Central memory CD4-positive, alpha-beta T cell (primary cell): ENCODE measurements at places on chromosomes 1 and 21.
A peak's percentile ranks its signal among the peaks of the same experiment; 100 is the strongest.

GRCh38 chr1:33500547-33500946 is 28.1 kb downstream of the ZSCAN20 start:
- DNase-seq = no peak

DNA sequence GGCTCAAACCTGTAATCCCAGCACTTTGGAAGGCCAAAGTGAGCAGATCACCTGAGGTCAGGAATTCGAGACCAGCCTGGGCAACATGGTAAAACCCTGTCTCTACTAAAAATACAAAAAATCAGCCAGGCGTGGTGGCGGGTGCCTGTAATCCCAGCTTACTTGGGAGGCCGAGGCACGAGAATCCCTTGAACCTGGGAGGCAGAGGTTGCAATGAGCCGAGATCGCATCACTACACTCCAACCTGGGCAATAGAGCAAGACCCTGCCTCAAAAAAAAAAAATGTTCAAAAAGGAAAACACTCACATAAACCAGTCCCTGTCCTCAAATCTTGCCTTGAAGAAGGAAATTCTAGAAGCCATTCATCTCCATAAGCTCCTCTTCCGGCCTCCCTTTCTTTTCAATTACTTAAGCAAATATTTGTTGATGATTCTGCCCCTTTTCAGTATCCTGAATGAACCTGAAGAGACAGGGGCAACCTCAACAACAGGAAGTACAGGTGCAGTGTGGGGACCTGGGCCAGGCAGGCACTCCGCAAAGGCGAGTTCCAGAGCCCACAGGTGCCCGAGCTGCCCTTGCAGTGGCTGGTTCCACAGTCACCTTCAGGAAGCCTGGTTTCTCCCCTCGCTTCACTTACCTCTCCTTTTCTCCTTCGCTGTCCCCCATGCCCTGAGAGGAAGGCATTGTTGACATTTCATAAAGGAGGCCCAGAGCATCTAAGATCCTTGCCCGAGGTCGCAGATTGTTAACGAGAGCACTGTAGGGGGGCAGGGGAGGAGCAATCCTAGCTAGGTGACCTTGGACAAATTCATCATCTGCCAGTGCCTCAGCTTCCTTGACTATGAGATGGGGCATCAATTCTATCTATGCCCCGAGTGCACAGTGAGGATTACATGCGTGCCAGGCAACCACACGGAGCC is 8.9 kb upstream of the LEFTY1 start:
- DNase-seq = peak; percentile 58

DNA sequence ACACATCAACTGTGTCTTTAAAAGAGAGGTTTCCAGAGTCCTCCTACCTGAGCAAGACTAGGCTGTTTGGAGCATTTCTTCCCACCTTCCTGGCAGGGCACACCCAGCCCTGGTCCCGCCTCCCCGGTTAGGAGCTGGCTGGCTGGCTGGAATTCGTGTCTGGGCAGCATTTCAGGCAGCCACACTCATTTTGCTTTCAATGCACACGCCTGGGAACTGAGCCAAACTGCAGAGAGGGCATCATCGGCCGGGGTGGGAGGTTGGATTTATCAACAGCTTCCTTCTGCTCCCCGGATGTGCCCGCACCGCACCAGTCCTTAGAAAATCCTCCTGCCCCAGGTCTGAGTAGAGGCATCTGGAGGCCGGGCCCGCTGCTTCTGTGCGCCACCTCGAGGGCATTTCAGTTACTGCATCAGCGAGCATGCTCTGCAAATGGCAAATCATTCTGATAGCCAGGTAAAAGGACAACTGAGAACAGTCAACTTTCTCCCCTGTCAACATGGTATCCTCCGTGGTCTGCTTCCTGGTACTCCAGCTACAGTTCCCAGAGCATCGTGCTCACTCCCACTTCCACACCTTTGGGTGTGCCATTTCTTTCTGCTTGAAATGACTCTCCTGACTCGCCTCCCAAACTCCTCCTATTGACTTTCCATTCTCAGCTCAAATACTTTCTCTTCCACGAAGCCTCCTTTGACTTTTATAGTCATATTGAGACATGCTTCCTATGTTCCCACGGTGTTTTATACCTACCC is 20.6 kb downstream of the TCEA3 start:
- DNase-seq = peak; percentile 63

- DNase-seq = no peak
Observed at GRCh38 chr1:98373056-98373455, 288.5 kb upstream of the SNX7 start.

DNA sequence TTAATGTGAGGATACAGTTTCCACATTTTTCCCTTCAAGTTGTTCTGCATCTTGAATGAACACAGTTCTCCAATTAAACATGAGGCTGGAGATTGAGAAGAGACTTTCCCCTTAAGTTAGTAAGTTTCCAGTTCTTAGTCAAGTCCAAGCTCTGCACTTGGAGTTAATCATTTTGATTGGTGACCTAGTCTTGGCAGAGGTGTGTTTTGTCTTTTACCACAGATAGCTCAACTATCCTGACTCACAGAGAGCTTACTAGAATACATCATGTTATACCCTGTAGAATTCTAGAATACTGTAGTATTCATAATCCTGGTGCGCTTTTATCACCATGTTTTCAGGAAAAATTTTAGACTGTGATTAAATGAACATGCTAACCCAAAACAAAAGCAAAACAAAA is 129.2 kb downstream of the CYYR1 start:
- no peak for DNase-seq

DNA sequence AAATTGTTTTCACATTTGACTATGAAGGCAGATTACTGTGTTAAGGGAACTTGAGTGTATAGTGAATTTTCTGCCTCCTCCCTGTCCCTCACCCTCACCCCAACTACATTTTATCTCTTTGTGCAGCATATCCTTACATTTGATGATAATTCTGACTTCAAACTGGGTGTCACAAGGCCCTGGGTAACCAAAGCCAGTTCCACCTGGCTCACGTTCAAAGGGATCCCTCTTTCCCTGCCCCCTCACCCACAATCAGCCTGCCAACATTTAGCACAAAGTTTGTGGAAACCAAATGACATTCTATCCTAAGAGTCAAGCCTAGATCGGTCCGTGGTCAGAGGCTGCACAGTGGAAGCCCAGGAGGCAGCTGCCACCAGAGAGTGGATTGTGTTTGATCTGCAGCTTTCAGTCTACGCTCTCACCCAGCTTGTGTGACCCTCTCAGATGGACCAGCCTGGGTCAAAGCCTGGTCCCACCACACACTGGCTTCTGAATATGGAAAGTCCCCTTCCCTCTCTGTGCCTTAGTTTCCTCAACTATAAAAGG is 10.3 kb downstream of the KIAA0040 start:
- DNase-seq = no peak

DNA sequence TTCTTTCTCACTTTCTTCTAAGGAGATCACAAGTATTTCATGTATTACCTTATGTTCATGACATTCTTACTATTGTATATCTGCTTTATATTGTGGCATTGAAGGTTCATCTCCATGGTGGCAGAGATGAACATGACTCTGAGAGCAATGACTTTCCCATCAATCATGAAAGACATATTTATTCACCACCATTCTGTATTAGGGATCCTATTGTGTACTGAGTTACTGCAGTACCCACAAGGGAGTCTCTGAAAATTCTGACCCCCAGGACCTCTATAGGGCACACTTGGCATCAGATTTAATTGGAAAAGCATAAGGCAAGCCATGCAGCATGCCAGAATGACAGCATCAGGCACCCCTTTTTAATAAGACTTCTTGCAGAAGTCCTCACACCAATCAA is 21.9 kb upstream of the C21orf91 start:
- DNase-seq = no peak

- no peak for DNase-seq
Observed at GRCh38 chr1:33660956-33661355, 188.5 kb downstream of the ZSCAN20 start.

DNA sequence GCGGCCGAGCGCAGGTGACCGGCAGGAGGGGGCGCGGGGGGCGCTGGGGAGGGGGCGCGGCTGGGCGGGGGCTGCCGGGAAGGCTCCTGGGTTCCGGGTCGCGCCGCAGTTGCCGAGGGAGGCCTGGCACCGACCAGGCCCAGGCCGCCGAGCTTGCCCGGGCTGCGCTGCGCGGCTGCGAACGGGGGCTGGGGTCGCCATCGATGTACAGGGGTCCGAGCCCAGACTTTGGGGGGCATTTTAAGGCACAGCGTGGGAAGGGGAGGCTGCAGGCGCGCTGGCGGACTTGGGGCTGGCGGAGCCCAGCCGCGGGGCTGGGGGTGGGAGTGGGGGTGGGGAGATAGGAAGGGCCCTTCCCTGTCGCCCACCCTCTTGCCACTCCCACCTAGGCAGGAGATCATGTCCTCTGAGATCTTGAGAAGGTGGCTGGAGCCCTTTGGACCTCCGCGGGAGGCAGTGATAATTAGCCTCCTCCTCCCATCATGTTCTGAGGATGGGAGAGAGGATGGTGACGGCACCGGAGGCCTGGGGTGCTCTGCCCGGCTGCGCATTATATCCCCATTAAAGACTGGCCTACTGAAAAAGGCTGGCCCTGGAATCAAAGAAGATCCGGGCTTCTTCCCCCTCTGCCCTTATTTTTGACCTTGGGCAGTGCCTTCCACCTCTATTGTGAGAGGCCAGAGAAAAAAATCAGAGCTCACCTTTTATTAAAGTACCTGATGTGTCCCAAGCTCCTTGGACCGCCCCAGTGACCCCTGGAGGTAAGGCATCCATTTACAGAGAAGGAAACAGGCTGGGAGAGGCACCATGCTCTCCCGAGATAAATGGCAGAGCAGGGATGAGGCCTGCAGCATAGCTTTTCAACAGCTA is 497 bp downstream of the FBXO44 start:
- no peak for DNase-seq

- no peak for DNase-seq
Observed at GRCh38 chr1:117565745-117566455, 39.9 kb upstream of the TENT5C start.

DNA sequence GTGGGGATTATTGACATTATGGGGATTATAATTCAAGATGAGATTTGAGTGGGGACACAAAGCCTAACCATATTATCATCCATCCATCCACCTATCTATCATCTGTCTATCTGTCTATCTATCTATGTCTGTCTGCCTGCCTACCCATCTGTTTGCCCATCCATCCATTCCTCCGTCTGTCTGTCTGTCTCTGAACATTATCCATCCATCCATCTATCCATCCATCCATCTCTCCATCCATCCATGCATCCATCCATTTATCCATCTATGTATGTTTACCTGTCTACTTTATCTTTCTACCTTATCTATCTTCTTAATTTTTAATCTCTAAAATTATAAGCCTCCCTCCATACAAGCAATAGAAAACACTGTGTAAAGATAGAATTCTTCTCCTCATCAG is 47.4 kb downstream of the SH3BGR start:
- no peak for DNase-seq

DNA sequence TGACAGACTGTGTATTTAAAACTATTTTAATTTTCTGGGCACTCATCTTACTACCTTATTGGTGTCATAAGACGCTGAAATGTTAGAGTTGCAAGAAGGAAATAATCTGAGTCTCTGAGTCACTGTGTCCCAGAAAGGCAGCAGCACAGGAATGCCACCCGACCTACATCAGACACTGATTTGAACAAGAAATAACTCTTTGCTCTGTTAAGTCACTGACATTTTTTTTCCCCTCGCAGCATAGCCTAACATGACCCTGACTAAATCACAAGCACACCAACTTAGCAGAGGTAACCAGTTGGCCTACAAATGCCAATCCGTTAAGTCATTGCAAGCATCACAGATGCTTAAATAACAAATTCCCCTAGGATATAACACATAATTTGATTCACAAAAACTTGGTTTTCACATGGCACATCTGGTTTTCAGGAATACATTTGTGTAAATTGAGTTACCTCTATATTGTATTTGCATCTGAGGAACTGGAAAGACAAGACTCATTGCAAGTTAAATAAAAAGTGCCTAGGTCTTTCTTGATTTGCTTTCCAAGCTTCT is 349.1 kb downstream of the SEC16B start:
- DNase-seq = no peak

GRCh38 chr1:173420330-173420806 is 56.8 kb upstream of the PRDX6 start:
- peak; percentile 59 for DNase-seq

GRCh38 chr21:46540087-46540710 is 64.7 kb downstream of the S100B start:
- no peak for DNase-seq

DNA sequence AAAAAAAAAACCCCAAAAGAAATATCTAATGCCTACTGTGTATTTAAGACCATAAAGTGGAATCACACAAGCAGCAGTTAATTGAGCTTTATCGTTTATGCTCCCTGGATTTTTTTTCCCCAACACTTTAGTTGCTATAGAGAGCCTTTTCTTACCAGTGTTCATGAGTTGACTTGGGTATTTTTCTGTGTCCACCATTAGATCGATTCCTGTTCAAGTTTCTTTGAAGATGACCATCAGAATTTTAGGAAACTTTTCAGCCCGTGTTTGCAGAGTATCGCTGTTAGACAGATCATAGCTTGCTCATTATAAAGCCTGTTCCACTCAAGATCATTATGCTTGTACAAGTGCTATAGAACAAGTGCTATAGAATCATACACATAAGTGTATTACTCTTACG is 1.5 kb downstream of the RALGPS2 start:
- no peak for DNase-seq

GRCh38 chr1:19338323-19338762 is 26.2 kb downstream of the SLC66A1 start:
- no peak for DNase-seq

DNA sequence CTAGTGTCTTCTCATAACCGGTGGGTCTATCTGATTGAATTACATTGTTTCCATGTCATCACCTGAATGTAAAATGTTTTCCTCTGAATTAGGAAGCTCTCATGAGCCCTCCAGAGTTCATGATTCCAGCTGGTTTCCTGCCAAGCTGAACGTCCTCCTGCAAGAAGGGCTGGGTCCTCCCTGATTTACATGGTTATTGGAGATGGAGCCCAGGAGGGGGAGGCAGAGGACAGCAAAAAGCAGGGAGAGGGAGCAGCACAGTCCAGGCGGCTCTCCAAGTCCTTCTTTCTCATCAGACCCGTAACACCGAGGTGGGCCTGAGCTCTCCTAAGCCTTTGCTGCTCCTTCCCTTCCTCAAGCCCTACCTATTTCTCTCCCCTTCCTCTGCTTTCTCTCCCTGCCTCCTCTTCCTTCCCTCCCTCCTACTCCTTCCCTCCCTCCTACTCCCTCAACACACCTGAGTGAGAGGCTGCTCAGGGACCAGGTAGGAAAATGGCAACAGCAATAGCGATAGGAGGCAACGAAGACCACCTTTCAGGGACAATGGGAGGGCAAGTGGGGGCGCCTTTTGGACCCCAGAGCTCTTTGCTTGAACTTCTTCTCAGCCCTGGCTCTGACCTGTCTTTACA is 265.9 kb downstream of the PRDM2 start:
- no peak for DNase-seq

GRCh38 chr1:31670593-31670964 is 25.9 kb upstream of the PEF1 start:
- DNase-seq = no peak

GRCh38 chr21:32566741-32567389 is 18.5 kb downstream of the TCP10L start:
- DNase-seq = no peak
